CD8-positive, alpha-beta T cell (primary cell): ENCODE measurements at places on chromosomes 5 and 9.

- no peak for DNase-seq
Observed at GRCh38 chr5:42798284-42799240, 13.1 kb downstream of the SELENOP start.

GRCh38 chr5:124866355-124867136, 120.1 kb upstream of the ZNF608 start:
- DNase-seq: no peak

DNA sequence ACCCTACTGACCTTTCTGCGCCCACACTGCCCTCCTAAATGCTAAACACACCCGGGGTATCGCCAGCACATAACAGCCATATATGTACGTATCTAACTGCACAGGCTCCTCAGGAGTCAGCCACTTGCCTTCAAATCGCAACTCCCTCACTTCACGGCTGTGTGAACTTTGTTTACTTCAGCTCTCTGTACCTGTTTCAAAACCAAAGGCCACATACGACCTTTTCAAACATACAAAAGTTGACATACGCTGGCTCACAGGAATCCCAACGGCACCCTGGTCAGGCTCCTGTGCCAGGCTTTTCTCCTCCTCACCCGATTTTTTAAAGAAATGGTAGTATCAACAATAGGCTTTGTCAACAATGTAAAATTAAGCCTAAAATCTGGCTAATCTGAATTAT, 39.0 kb upstream of the ZNF622 start:
- DNase-seq: no peak

- DNase-seq: no peak
Observed at GRCh38 chr5:175384724-175385552, 59.0 kb downstream of the DRD1 start.

DNA sequence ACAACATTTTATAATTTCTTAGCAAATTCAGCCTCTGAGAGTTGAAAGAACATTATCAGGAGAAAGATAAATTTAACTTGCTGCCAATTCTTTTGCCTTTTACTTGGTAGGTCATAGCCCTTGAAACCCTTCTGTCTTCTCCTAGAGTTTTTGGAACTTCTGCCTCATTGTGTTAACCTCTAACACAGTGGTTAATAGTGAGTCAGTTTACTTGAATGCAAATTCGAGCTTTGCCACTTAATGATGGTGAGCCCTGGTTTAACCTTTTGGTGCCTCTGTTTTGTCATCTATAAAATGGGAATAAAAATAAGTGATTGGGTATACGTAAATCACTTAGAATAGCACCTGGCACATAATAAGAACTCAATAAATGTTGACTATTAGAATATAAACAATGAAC, 1.8 kb upstream of the INIP start:
- DNase-seq: no peak

DNA sequence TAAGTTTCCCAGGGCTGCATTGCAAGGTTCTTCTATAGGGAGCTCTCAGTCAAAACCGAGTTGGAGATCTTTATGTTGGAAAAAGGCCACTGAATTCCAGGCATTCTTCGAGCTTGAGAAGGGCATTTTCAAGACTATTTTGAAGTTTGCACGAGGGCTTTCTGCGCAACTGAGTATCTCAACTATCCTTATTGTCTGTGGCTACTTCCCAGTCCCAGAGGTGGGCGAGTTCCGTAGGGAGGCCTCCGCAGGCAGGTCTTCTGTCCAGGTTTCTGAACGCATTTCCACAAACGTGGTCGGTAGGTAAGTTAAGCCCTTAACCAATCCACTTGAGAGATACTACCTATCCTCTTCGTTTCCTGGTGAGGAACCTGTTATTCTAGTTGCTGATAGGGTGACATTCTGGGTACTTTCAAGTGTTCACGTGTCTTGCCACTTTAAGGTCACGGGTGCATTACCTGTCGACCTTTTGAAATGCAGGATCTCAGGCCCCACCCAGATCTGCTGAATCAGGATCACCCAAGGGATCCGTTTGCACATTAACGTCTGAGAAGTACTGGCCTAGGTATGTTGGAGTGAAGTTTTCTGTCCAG, 51.4 kb upstream of the TJP2 start:
- no peak for DNase-seq

- no peak for DNase-seq
Observed at GRCh38 chr5:177327539-177328522, 16.1 kb upstream of the MXD3 start.

DNA sequence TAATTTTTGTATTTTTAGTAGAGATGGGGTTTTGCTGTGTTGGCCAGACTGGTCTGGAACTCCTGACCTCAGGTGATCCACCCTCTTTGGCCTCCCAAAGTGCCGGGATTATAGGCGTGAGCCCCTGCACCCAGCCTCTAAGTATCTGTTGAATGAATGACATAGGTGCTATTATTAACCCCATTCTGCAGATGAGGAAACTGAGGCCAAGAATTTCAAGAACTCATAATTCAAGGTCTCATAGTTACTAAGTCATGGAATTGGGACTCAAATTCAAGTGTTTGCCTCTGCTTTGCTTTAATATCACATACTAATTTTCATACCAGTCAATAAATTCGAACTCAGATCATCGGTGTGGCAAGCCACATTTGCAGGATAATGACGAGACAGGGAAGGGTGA, 1.9 kb downstream of the KIF20A start:
- no peak for DNase-seq

- DNase-seq: no peak
Observed at GRCh38 chr9:131240047-131240921, 36.0 kb downstream of the FAM78A start.

DNA sequence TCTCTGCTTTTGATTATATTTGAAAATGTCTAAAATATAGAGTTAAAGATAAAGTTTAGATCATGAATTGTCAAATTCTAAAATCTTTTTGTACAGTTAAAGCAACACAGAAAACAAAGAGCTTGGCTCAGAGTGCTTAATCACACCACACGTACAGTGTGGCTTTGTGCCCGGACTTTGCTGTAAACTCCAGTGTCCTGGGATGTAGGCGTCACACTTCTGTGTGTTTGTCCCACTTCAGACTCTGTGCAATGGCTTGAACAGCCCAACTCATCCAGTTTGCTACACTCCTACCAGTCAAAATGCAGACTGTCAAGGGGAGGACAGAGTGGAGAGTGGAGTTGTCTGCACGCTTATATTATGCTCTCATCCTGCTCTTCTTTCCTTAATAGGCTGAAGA, 45.3 kb downstream of the SMARCA2 start:
- DNase-seq: no peak

DNA sequence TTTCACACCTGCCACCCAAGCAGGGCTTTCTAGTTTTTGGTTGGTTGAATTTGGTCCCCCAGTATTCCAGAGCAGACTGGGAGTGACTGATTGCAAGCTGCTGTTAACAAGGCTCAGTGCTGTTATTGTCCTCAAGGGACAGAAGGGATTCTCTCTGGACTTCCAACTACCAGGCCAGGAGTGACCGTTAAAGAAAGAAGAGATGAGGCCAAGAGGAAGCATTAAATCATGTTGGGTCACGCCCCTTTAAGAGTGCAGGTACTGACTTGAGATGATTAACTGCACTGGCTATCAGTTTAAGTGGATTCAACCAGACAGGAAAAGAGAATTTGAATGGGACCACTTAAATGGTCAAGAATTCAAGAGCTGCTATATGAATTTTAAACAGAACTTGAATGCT, 220.8 kb upstream of the PCSK5 start:
- no peak for DNase-seq

DNA sequence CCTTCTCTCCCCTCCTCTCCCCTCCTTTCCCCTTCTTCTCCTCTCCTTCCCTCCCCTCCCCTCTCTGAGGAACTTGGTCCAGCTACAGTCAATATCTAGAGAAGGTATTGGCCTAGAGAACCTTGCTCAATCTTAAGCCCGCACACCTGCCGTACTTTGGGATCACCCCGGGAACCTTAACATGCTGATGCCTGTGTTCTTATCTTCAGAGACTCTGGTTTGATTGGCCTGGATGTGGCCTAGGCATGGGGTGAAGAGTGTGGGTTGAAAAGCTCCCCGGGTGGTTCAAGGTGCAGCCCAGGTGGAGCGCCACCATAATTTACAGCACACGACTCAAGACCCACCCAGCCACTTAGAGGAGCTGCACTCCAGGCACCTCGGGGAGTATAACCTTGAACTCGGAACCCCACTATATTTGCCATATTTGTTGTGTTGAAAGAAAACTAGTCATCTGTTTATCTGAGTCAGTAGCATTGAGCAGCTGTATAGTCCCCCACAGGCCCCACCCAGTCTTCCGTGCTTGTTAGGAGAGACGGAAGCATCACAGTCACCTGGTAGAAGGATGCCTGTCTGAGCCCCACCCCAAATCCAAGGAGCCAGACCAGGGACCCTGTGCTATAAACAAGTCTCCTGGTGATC, 14.4 kb upstream of the PHF19 start:
- DNase-seq: peak; percentile 69

GRCh38 chr5:16600946-16601345, 15.9 kb downstream of the RETREG1 start:
- no peak for DNase-seq

- DNase-seq: no peak
Observed at GRCh38 chr5:168039039-168039438, 252.4 kb upstream of the WWC1 start.

DNA sequence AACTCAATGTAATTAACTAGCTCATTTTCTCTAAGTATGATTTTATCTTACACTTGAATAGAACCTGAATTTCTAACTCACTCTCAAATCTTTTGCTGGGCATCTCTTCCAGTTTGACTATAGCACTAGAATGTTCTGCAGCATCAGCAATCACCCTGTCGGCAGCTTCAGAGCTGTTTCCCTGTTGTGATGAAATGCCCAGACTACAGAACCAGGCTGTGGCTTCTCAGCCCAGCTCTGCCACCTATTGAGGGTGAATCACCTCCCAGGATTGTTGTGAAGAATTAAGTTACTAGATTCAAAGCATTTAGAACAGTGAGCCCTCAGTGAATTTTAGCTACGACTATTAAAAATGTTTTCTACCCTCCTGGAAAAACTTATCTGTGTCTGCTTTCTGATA, 90.4 kb upstream of the ANKRD55 start:
- DNase-seq: no peak

GRCh38 chr5:36462295-36463021, 143.9 kb upstream of the SLC1A3 start:
- no peak for DNase-seq

DNA sequence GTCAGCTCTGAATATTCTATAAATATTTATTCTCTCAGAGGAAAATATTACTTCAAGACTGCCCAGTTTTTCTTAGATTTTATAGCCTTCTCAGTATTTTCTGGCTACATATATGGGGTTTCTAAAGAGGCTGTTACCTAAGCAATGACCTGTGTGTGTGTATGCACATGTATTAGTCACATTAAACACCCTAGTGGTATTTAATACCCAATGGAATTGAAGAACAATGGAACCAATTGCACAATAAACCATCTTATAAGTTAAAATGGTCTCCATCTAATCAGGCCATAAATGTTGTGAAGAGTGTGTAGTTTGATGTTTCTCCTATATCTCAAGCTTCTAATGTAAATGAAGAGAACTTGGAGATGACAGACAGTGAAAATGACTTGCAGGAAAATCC, 450.0 kb downstream of the SPATA31D1 start:
- DNase-seq: no peak

DNA sequence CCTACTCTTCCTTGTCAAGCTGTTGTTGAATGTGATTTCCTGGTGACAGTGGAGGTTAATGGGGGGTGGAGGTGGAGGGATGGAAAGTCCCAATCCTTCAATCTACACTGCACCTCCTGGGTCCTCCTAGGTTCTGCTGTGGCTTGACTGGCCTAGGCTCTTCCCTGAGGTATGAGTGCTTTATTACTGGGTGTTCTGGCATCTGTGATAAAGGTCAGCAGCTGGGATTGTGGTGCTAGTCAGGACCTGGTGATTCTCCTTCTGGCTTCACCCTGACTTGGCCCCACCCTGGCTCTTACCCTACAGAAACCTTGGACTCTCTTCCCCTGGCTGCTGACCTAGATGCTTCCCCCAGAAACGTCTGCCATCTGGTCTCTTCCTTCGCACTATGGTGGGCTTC, 194.3 kb downstream of the ARHGEF28 start:
- DNase-seq: no peak

- no peak for DNase-seq
Observed at GRCh38 chr9:116420993-116421538, 266.0 kb upstream of the TRIM32 start.

DNA sequence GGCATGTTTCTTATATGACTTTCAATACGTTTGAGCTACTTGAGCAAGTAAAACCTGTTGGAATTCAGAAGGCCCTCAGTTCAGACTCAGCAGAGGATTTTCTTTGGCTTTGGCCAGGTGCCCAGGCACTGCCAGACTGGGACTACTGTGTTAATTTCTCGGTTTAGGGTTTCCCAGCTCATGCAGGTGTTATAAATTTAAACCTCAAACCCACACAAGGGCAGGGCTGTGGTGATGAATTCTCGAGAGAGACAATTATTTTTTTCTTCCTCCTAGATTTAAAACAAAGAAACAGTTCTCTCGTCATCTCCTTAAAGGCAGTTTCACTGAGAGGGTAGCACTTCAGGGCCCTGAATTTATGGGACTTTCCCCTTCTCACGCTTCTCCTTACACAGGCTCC, 406.0 kb upstream of the PIK3R1 start:
- DNase-seq: no peak

- no peak for DNase-seq
Observed at GRCh38 chr5:78903861-78904260, 81.2 kb downstream of the ARSB start.

DNA sequence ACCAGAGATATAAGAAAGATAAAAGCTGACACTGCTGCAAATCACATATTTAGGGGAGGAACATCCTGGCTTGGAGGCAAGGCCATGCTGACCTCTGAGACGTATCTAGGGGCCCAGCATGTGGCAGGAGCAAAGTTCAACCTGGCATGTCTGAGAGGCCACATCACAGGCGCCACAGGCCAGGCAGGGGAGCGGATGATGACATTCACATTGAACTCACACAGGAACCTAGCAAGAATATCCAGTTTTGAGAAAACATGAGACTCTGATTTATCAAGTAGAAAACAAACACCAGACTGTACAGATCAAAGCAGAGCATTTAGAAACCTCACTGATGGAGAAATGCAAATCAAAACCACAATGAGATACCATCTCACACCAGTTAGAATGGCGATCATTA, 64.2 kb upstream of the STK32A start:
- DNase-seq: no peak

GRCh38 chr9:95317119-95317892, at the start of gene FANCC:
Gene FANCC (minus strand): TSS chr9:95317709. CDS start chr9:95249291, 68,418 bp downstream.
- DNase-seq: peak; percentile 91

DNA sequence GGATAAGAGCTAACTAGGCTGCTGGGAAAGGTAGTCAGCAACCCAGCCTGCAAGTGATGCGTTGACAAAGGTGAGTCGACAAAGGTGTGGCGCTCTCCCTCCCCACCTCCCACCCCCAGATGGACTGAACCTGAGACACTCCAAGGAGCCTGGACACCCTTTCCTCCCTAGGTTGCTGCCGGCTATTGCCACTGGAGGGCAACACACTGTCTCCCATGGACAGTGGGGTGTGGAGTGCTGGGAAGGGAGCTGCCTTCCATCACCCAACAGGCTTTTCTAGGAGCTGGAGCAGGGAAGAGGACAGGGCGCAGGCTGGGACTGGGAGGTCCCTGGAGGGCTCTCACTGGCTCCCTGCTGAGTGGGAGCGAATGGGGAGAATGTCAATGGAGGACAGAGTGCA, 75.4 kb upstream of the ARAP3 start:
- no peak for DNase-seq

GRCh38 chr9:88544245-88544644, 9.3 kb downstream of the NXNL2 start:
- no peak for DNase-seq
